ENCODE measurements at places on chromosomes 12 and 14.

DNA sequence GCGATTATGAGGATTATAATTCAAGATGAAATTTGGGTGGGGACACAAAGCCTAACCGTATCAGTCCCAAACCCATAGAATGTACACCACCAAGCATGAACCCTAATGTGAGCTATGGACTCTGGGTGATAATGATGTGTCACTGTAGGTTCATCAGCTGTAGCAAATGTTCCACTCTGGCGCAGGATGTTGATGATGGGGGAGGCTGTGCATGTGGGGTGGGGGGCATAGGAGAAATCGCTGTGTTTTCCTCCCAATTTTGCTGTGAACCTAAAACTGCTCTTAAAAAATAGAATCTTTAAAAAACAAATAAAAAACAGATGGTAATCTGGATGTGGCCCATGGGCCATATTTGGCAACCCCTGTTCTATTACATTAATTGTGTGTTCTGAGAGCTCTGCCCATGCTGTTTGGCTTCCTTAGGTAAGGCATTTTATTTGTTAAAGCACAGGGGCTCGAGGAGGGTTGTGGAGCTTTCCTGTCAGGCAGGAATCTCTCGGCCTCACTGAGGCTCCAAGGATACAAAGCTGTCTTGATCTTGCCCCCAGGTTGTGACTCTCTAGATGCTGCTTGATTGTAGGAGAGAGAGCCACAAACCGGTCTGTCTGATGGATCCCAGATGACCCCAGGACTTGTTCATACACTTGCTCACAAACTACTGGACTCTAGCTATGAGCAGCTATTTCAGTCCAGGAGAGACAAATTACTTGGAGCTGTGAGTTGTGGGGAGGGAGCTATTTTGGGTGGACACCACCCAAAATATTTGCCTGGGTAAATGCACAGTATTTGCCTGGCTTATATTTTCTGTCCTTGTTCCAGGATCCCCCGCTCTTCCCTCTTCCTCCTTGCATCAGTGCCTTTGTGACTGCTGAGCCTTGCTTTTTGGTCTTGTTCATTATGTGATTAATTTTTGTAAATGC lies 340.2 kb downstream of the MED13L start:
- no peak for DNase-seq

DNA sequence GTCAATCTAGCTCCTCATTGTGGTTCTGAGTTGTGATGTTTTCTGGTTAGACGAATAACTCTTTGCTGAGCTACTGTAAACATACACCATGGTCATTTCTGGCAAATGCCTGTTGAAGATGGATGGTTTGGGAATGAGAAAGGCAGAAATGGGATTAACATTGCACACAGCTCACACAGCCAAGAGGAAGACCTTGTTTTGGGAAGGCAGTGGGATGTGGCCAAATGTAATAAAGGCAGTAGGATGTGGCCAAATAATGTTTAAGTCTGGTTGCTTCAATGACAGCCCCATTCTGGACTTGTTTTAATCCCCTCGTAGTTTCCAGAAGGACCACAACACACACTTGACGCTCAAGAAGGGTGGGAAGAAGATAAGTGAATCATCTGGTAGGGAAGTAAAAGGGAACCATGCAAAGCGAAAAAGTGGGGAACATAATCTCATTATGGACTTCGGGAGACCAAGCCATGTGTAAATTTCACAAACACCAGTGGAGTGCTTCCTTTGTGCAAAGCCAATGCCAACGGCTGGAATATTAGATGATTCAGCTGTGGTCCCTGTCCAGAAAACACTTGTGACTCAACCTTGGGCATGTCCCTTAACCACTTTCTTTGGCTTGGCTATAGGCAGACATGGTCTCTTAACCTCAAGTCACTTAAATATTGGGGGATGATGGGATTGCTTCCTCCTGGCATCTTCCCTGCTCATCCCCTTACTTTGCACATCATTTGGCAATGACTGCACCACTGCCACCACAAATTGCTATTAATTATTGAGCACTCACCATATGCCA lies 284.4 kb upstream of the CRY1 start:
- DNase-seq: no peak

- no peak for DNase-seq
Measured at GRCh38 chr14:27917896-27918295, 848.7 kb upstream of the FOXG1 start.

DNA sequence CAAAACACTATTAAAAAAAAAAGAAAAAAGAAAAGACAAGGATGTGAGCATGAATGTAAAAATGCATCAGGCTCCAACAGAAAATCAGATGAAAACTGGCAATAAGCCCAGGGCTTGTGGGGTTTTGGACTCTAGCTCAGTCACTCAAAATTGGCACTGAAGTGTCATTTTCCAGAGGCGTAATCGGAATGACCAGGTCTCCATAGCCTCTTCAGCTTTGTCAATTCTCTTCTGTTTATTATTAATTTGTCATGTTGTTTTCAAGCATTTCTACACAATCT lies 137.2 kb upstream of the TRHDE start:
- DNase-seq: no peak

- DNase-seq: no peak
Measured at GRCh38 chr14:23033801-23034497, 751 bp downstream of the PSMB5 start.

GRCh38 chr14:48914921-48915320 lies 671.3 kb downstream of the RPS29 start:
- DNase-seq: no peak

- DNase-seq: no peak
Measured at GRCh38 chr12:49529414-49529813, 9.4 kb upstream of the KCNH3 start.

DNA sequence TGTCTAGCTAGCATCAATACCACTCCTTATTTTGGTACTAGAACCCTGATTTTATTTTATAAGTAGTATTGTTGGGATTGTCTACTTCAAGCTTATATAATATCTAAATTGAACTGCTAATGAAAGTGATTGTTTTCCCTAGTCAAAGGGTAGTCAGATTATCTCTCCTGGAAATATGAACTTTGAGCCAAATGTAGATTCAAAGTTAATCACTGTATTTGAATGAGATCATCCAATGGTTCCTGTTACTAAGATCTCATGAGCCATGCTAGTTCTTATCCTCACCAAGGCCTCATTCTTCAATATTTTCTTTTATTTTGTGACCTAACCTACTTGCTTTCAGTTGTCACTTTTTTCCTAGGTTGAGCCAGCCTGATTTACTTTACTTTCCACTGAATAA lies 276.7 kb downstream of the RASSF9 start:
- no peak for DNase-seq

DNA sequence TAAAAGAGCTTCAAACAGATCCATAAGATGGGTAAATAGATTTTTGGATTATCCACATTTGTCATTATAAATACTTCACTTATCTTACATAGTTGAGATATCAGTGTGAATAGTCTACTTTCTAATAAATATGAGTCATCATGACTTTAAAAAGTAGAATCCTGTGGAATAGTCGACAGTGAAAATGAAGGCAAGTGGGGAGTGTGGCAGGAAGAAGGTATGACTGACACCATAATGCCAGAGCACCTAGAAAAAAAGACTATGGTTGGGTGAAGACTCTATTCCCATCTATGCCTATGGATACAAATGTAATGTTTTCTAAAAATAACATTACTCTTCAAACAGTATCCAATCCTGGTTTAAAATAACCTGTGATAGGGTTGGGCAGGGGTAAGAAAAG lies 117.5 kb downstream of the MDGA2 start:
- no peak for DNase-seq

- DNase-seq: no peak
Measured at GRCh38 chr12:116266168-116266601, 11.3 kb downstream of the MED13L start.

GRCh38 chr12:9698681-9699080 lies 29.2 kb downstream of the CLEC2D start:
- no peak for DNase-seq

- DNase-seq: no peak
Measured at GRCh38 chr12:108690542-108691174, 40.7 kb downstream of the CORO1C start.

GRCh38 chr12:91413581-91414546 lies 231.2 kb upstream of the DCN start:
- DNase-seq: no peak

- DNase-seq: no peak
Measured at GRCh38 chr12:16568873-16569272, 37.1 kb downstream of the LMO3 start.

DNA sequence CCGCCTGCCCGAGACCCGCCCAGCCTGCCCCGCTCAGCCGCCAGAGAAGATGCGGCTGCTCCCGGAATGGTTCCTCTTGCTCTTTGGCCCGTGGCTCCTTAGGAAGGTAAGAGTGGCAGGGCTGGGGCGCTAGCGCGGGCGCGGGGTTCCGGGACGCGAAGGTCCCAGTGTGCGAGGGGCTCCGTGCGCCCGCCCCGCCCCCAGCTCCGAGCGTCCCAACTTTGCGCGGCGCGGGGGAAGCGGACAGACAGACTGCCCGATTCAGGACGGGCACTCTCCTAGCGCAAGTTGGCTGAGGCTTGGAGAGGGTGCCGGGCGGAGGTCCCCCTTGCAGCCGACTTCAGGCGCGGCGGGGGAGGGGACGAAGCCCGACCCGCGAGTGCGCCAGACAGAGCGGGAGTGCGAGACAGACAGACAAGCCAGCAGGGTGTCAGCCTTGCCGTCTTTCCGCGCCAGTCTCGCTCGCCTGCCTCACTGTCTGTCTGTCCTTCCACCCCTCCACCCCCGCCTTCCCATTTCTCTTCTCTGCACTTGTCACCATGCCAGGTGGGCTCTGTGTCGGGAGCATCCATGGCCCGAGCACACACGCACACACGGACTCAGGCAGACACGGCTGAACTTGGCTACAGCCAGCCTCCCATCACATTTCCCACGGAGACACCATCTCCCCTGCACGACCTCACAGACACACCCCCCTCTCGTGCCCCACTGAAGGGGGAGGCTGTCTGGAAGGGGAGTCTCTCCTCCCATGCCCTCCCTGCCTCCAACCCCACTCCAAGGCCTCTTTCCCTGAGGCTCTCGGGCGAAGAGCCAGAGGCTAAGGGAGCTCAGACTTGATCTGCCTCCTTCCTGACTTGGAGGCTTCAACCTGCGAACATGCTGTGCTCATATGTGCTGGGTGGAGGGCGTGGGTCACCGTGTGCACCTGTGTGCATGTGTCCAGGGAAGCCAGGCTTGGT lies 606 bp downstream of the NXPH4 start:
- DNase-seq: no peak

DNA sequence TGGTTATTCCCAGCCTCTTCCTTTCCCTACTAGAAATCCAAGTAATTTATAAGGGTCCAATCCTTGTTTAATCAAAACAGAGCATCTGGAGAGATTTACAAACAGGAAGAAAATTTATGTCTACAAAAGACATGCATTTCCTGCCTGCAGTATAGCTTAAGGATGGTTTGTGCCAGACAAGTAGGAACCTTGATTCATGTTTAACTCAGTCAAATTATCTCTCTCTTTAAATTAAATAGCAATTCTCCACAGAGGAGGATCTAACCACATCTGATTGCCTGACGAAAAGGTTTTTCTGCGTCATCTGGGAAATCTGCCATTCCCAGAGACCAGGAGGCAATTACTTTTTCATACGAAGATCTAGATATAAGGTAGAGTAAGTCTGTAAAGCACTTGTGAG lies 105.2 kb downstream of the ZFC3H1 start:
- DNase-seq: no peak

DNA sequence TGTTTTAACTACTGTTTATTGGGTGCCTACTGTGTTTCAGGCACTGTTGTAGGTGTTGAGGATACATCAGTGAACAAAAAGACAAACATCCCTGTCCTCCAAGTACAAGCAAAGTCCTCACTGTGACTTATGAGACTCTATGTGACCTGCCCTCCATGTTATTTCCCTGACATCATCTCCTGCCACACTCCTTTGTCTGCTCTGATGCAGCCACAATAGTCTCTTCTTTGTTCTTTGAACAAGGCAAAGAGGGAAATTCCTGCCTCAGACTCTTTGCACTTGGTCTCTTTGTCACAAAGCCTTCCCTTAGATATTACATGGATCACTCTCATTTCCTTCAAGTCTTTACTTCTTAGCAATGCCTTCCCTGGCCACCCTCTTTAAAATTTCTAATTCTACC lies 240.1 kb upstream of the SRRM4 start:
- peak; percentile 17 for DNase-seq

- DNase-seq: no peak
Measured at GRCh38 chr12:1073652-1074051, 82.6 kb downstream of the ERC1 start.

GRCh38 chr14:33401311-33401710 lies 462.6 kb downstream of the NPAS3 start:
- no peak for DNase-seq

DNA sequence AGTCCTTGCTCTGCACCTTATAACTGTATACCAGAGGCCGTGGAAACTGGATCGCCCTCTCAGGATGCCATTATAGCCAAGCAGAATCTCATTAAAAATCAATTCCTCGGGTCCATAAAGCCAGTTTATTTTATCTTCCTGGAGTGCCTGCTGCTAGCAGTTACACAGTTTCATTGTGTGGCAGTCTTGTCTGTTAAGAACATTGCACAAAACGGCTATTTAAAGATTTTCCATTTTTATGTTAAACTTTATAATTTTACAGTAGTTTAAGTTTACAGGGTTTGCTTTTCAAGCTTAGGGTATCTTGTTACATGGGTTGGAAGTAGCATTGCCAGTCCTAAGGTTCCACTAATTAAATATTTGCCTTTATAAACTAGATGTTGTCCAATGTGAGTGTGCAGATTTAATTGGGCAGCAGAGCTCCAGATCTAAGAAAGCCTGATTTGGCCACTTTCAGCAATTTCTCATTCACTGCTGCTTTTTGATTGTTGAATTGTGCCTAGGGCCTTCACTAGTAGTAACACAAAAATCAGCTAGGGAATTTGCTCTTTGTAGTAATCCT lies 17.0 kb downstream of the TMEM30B start:
- no peak for DNase-seq

- DNase-seq: no peak
Measured at GRCh38 chr12:54021432-54022013, 6.7 kb upstream of the HOXC6 start.

GRCh38 chr14:34628681-34629135 lies 1.2 kb downstream of the SNX6 start:
- no peak for DNase-seq

DNA sequence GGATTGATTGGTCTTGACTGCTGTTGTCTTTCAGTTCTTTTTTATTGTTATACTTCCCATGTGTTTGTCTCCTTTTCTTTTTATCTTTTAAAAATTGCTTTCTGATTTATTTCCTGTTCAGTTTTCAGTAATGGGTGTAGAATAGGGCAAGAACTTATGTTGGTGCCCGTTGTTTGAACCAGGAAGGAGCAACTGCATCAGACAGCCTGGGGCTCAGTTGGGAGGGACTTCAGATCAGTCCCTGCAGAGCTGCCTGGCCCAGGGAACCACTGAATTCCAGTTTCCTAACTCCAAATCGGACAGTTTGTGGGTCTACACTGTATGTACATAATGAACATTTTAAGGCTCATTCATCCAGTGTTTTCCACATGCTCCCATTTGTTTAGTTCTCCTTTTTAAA lies 64.9 kb downstream of the FBXO34 start:
- no peak for DNase-seq

GRCh38 chr12:52216807-52217206 lies 16.2 kb upstream of the KRT7 start:
- no peak for DNase-seq

GRCh38 chr12:86331012-86331411 lies 74.8 kb upstream of the MGAT4C start:
- DNase-seq: no peak
